SJSA1 (cell line): ENCODE measurements at places on chromosomes 3 and 15. TPM values are rescaled to one million over a fixed set of nuclear protein-coding genes. Genes with fewer than 3 reads are reported as not detected.

Gene PLCB2
- total RNA-seq: 34.8 and 61.9 TPM in 2 replicates

Gene ZNF501
- 0.53 and 4.4 TPM in 2 replicates for total RNA-seq

Gene FEZF2
- total RNA-seq: not detected in 2 replicates

Gene BCHE
- total RNA-seq: not detected in 2 replicates

Gene IMPDH2
- 105 and 128 TPM in 2 replicates for total RNA-seq

Gene WDR93
- 0.05 TPM in 1 of 2 replicates, not detected in the other for total RNA-seq

Gene PIF1
- 20.1 and 29.2 TPM in 2 replicates for total RNA-seq

Gene ZMAT3
- 8.4 and 13.1 TPM in 2 replicates for total RNA-seq

Gene LARP6
- total RNA-seq: 59.1 and 81.5 TPM in 2 replicates

Gene TRPM7
- 30.8 and 49.2 TPM in 2 replicates for total RNA-seq

Gene EIF4E3
- total RNA-seq: 0.91 and 2.3 TPM in 2 replicates

Gene RAB5A
- total RNA-seq: 26.6 and 57.6 TPM in 2 replicates

Gene KLHL25
- 4.0 and 4.3 TPM in 2 replicates for total RNA-seq

Gene CYP11A1
- 1.3 and 2.2 TPM in 2 replicates for total RNA-seq
